ENCODE measurements at places on chromosomes 1 and 21.

- DNase-seq: no peak
These were observed 23.4 kb downstream of the OLFML3 start for GRCh38 chr1:114002492-114003239.

GRCh38 chr1:67850611-67851075 is 17.4 kb upstream of the GNG12 start:
- no peak for DNase-seq

DNA sequence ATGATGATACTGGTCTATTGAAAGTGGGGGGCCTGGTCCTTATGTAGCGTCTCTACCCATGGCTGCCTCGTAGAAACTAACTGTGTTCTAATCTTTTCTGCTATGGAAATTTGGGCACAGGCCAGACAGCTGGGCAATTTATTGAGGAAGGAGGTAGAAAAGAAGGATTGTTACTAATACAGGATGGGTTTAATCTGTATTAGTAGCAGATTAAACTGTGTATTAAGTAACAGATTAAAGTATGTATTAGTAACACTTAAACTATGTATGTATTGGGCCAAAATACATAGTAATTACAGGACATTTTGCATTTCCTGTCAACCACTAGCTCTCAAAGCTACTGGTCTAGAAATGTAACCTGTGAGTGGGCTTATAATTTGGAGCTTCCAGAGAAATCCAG is 142.0 kb downstream of the MAST2 start:
- DNase-seq: no peak

DNA sequence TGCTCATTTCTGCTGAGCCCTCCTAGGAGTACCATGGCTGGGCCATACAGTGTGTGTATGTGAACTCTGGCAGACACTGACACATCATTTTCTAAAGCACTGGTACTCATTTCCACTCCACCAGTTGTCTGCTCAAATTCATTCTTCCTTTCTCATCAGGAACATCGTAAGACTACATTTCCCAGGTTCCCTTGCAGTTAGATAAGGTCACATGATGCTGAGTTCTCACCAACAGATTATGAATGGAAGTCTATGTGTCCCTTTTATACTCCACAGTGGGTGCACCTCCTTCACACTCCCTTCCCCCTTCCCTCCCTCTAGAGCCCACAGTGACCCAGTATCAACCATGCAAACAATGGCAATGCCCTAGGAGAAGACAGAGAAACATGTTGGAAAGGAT is 38.3 kb upstream of the PAX7 start:
- no peak for DNase-seq

GRCh38 chr21:29376556-29376955 is 77.8 kb downstream of the BACH1 start:
- DNase-seq: no peak

DNA sequence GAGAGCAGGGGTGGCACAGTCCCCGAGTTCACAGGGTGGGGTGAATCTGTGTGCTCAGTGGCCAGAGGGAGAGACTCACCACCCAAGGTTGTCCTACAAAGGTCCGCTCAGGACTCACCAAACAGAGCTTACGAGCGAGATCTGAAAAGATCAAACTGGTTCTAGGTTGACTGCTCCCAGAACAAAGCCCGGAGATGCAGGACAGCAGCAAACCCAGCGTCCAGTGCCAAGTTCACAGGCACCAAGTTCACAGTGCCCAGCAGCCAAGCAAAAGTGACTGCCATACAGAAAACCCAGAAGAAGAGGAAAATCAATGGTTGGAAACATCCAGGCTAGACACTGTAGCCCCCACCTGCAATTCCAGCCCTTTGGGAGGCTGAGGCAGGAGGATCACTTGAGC is 35.7 kb downstream of the AGPAT3 start:
- no peak for DNase-seq

DNA sequence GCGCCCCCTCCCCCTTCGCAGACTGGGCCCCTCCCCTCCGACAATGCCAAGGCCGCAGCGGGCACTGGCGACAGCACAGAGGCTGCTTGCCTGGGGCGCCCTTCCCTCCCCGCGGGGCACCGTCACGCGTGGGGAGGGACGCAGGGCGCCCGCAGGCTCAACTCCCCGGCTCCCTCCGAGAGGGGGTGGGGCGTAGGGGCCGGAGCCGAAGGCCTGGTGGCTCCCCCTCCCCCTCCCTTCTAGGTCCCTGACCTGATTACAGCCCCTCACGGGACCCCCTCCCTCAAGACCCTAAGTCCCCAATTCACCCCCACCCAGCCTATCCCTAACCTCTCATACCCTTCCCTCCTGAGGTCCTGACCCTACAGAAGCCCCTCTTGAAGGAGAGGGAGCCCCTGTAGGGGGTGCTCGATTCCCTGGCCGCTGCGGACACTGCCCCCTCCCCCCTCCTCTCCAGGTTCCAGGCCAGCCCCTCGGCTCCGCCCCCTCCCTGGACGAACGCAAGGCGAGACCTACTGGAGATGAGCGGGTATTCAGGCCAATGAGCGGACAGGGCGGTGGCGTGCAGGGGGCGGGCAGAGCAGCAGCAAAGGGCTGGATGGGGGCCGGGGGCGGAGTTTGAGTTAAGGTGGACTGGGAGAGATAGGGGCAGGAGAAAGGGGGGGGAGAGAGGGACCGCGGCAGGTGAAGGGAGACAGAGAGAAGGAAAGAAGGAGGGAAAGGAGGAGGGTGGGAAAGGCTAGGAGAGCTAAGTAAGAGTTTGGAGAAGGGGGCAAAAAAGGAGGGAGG is 733 bp upstream of the ZBTB7B start:
- DNase-seq: peak; percentile 96

Measured in D721Med (cell line).